ENCODE measurements at places on chromosomes 13 and 19.
A peak's percentile ranks its signal among the peaks of the same experiment; 100 is the strongest.

GRCh38 chr13:44373601-44374347 is at the start of gene SERP2:
TSS of gene SERP2 (plus strand) at chr13:44373824. CDS start at chr13:44374026, 202 bp downstream.
- no peak for DNase-seq

DNA sequence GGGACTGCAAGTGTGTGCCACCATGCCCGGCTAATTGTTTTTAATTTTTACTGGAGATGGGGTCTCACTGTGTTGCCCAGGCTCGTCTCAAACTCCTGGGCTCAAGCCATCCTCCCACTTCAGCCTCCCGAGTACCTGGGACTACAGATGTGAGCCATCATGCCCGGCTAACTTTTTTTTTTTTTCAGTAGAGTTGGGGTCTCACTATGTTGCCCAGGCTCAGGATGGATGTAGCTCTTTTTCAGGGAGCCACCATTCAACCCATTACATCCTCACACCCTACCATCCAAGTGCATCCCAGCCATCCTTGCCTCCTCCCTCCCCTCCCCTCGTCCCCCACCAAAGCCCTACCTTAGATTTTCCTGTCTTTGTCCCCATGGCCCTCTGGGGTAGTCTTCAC is 14.9 kb downstream of the CELF5 start:
- DNase-seq, result no peak

GRCh38 chr19:7562646-7563393 is 27.3 kb downstream of the PNPLA6 start:
- no peak for DNase-seq

- peak; percentile 94 for DNase-seq
Measured at GRCh38 chr13:24512197-24512907, at the start of gene PARP4. TSS of gene PARP4 (minus strand) at chr13:24512778. CDS start at chr13:24503776, 9,002 bp downstream.

DNA sequence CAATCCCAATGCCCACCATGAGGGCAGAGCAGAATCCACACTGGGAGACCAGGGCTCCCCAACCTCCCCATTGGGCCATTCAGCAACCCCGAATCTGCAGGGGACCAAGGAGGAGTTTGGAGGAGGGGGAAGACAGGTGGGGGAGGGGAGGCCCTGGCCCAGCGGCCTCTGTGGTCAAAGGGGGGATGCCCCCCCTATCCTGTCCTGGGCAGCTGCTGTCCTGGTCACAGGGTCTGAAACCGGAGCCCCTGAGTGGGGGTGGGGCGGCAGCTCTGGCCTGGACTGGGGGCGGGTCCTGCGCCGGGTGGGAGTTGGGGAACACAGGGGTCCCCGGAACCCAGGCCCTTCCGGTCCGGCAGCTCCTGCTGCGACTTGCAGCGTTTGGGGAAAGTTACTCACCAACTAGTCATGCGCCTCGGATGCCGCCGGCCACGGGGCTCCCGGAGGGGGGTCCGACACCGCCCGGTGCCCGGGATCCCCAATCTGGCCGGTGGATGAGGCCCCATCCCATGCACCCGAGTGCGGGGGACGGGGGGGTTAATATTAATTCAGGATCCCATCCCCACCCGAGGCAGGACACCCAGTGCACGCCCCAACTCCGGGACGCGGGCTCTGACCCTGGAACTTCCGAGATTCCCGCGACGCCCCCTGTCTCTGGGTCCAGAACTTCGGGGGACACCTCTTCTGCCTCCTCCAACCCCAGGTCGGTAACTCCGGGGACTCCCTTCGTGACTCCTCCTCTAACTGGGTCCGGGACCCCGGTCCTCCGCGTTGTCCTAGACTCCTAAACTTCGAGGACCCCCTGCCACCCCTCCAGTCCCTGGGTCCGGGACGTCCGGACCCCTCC is 872 bp downstream of the HOMER3 start:
- no peak for DNase-seq

GRCh38 chr19:55354698-55355212 is at the start of gene COX6B2:
TSS of gene COX6B2 (minus strand) at chr19:55354719. CDS start at chr19:55354521, 198 bp downstream.
- DNase-seq, result no peak

GRCh38 chr13:36673838-36674326 is at the start of gene SERTM1:
TSS of gene SERTM1 (plus strand) at chr13:36674020. CDS start at chr13:36695079, 21,059 bp downstream.
- no peak for DNase-seq

DNA sequence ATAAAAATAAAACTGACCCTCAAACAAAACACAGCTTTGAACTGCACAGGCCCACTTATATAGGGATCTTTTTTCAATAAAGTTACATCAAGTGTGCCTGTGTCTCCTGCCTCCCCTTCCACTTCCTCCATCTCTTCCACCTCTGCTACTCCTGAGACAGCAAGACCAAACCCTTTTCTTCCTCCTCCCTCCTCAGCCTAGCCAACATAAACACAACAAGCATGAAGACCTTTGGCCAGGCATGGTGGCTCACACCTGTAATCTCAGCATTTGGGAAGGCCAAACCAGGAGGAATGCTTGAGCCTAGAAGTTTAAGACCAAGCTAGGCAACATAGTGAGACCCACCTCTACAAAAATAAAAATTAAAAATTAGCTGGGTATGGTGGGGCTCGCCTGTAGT is 72.6 kb downstream of the ELF1 start:
- no peak for DNase-seq

DNA sequence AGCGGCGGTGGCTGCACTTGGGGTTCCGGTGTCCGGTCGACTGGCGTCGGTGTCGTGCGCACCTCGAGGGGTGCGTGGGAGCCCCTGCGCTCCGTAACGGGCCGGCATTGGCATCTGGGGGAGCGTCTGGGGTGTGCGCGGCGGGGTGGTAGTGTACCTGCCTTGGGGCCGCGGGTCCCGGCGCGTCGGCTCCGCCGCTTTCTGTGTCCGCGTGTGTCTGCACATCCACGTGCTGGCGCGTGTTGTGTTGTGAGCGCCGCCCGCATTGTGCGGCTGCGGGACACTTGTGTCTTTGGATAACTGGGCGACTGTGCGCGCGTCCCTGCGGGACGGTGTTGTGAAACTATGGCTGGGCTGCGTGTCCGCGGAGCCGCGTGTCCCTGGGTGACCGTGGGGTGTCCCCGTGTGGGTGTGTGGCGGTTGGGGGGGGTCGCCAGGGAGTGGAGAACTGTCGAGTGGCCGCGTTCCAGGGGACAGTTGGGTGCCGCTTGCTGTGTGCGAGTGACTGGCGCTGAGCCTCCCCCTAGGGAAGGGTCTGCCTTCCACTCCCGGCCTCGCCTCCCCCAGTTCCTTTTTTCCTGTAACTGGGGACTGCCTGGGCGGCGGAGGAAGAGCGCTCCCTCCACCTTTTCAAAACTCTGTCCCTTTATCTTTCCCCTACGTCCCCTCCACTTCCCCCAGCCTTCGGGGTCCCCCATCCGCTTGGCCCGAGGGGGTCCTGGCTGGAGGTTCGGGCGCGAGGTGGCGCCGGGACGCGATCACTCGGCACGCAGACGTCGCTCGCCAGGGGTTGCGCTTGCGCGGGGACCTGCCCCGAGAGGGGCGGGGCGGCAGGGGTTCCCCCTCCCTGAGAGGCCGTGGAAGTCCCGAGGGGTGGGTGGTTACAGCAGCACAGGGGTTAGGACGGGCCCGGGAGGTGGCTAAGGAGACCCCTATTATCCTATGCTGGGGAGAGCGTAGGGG is 5.7 kb upstream of the NFIC start:
- DNase-seq, result no peak

GRCh38 chr13:24864579-24864978 is 100.6 kb downstream of the RNF17 start:
- no peak for DNase-seq

DNA sequence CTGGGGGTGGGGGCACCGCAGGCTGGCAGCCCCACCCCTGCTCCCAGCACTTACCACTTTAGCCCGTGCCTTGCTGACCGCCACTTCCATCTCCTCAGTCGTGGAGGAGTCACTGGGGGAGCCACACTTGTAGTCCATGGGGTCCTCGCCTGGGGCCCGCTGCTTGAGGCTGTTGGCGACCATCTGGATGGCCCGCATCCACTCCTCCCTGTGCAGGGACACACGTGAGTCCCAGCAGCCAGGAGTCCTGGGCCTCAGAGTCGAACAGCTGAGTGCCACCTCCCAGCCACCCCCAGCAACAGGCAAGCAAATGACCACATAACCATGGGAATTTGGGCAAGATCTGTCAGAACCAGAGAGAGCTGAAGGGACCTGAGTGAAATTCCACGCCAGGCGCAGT is 16.0 kb upstream of the CCNP start:
- DNase-seq, result no peak

DNA sequence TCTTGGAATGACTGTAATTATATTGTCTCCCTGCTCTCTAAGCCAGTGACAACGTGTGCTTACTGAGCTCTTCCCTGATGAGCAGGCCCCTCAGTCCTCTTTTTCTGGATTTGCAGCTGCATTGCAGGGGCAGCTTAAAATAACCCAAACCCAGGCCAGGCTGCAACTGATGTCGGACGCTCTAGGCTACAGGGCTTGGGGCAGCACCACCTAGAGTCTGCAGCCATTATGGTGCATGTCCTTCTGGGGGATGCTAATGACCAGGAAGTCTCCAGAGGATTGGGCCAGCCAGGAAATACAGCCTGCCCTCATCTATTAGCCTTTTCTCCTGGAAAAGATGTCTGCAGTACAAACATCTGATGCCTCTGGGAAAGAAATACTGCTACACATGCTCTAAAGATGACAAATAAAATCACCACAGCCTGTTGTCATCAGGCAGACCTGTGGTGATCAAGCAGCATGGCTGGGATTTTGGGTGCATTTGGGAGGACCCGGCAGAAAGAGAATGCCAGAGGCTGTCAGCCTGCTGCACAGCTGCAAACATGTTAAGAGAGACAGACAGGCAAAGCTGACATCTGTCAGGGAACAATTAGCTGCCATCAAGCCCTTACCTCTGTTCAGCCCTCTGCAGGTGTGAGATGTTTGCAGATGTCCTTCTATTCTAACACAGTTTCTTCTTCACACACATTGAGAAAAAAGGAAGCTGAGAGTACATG is 51.8 kb downstream of the CCDC70 start:
- DNase-seq, result no peak

DNA sequence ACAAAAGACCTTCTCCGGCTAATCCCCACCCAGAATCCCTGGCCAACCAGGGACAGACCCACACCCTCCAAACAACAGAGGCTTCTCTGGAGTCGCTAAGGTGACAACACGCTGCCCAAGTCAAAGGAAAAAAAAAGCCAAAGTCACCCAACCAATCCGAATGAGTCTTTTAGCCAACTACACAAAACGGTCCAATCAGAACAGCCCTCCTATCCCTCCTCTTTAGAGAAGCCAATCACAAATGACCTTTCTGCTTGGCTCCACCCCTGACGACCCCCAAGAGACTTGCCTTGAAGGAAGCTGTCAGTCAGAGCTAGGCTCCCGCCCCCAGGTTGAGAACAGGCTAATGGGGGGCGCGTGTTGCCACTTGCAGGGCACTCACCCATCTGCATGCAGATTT is 6.6 kb upstream of the FBXW9 start:
- peak; percentile 30 for DNase-seq

DNA sequence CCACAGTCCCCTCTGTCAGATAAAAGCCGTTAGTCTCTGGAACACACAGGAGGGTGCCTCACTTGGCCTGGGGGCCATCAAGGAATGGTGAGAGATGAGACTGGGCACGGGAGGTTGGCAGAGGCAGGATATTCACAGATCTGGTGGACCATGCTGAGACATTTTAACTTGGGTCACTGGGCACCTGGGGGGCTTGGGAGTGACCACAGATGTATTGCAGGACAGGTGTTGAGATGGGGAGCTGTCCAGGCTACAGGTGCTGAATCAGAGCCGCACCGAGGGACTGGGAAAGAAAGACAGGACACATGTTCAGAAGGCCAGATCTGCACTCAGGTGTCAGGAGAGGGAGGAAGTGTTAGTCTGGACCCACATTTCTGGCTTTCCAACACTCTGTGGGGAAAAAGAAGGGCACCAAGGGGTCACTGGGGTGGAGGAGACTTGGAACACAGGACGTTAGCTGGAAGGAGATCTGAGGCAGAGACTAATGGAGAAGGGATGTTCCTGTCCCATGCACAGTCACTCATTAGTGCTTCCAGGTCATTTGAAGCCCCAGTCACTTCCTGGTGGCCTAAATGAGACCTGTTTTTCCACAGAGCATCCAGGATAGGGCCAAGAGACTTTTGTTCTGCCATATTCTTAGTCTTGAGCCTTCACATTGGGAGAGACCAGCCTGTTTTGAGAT is 56.1 kb downstream of the CHST8 start:
- no peak for DNase-seq

GRCh38 chr13:39039041-39039440 is 785 bp downstream of the NHLRC3 start:
- DNase-seq, result no peak

DNA sequence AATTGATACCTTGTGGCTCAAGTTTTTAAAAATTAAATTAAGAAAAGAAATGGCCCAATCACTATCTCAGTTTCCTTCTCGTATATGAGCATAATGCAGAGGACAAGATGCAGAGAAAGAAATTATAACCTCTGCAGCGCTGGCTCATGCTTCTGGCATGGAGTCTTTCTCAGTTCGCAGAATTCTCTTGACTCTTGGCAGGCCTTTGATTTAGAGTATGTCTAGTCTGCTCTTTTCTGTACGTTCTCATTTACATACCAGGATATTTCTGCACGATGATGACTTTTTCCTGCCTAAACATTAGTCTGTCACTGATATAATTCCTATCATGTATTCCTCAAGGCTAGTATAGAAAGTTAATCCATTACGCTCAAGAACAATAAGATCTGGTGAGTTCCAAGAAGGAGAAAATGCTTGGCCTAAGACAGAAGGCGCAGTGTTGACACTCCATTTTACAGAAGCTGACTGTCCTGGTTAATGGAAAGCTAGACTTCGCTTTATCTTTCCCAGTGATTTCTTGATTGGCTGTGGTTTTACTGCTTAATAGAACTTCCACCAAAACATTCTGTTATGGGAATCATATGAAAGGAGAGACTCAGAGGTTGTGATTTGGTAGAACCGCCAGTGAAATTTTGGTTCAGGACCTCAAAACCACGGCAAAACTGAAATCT is 1.7 kb upstream of the SMAD9 start:
- DNase-seq, result no peak

- no peak for DNase-seq
Measured at GRCh38 chr19:5153601-5154128, 184.8 kb downstream of the KDM4B start.

DNA sequence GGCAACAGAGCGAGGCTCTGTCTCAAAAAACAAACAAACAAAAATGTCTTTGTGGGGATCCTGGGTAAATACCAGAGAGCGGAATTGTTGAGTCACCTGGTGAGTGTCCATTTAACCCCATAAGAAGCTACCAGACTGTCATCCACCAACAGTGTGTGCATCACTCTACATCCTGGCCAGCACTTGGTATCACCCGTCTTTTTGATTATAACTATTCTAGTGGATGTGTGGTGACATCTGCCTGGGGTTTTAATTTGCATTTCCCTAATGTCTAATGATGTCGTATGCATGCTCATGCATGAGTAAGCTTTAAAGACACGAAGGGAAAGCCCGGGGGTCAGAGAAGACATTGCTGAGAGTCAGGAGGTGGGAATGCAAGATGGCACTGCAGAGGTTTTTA is 126.7 kb upstream of the MRI1 start:
- no peak for DNase-seq

- DNase-seq, result no peak
Measured at GRCh38 chr13:40179445-40180281, 486.8 kb downstream of the FOXO1 start.

All from SW480 (cell line).